Endodermal cell (in vitro differentiated cells): ENCODE measurements at places on chromosomes 12 and 14. TPM values are rescaled to one million over a fixed set of nuclear protein-coding genes. Genes with fewer than 3 reads are reported as not detected.

DNA sequence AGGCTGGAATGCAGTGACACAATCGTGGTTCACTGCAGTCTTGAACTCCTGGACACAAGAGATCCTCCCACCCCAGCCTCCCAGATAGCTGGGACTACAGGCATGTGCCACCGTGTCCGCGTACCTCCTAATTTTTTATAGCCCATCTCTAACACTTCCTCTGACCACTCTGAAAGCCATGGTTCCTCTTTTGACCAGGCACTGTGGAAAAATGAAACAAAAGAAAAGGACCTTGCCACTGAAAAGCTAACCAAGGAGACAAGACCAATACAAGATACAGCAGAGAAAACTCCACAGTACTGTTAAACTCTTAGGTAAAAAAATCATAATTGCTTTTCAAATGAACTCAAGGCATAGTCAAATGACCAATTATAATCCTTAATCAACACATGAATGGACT is 233.3 kb downstream of the NEDD1 start:
- H3K36me3 ChIP-seq, result no peaks in the 10 kb centered on the region
- no peak overlapping the region for H3K27ac ChIP-seq
- no peaks in the 10 kb centered on the region for H3K27me3 ChIP-seq
- no peak for DNase-seq

DNA sequence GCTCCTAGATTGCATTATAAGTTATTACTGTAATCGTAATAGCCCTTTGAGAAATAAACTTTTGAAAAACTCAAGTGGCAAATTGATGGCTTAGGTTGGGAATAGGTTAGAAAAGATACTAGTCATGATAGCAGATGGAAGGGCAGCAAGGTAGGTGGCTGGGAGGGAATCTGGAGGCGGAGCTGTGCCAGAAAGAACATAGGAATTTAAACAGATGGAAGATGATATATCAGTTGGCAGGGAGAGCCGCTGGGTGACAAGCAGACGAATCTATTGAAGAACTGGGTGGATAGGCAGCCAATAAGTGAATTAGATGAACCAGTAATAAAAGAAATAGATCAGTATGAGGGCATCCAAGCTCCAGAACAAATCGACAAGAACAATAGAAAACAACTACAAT is 142.1 kb downstream of the CNTN1 start:
- DNase-seq, result no peak
- H3K4me3 ChIP-seq, result no peak overlapping the region
- H3K27me3 ChIP-seq, result no peaks in the 10 kb centered on the region
- H3K36me3 ChIP-seq, result no peaks in the 10 kb centered on the region
- no peaks in the 10 kb centered on the region for H3K4me1 ChIP-seq

NOVA1 gene
- 23.2 and 25.4 TPM in 2 replicates for total RNA-seq

KLHDC1 gene
- 0.35 and 0.68 TPM in 2 replicates for total RNA-seq

GRCh38 chr14:63933711-63934110 is 80.9 kb downstream of the SYNE2 start:
- no peaks in the 10 kb centered on the region for H3K27me3 ChIP-seq
- DNase-seq, result no peak
- peaks cover 2% of the 10 kb centered on the region for H3K4me1 ChIP-seq

- no peak for DNase-seq
- H3K4me3 ChIP-seq, result no peak overlapping the region
- no peaks in the 10 kb centered on the region for H3K36me3 ChIP-seq
- H3K27me3 ChIP-seq, result no peaks in the 10 kb centered on the region
- H3K4me1 ChIP-seq, result peaks cover 3% of the 10 kb centered on the region
- H3K27ac ChIP-seq, result no peak overlapping the region
Measured at GRCh38 chr12:47184229-47184628, 104.5 kb upstream of the AMIGO2 start.

CCDC175 gene
- total RNA-seq, result 0.66 to 1.5 TPM in 2 of 3 replicates, not detected in the other

SOX5 gene
- total RNA-seq, result 20.9 and 30.7 TPM in 2 replicates
